ENCODE measurements at places on chromosomes 12 and 14.

- no peak for DNase-seq
Measured at GRCh38 chr12:95976416-95976832, 19.7 kb downstream of the HAL start.

- DNase-seq: no peak
Measured at GRCh38 chr14:74747237-74747636, 15.9 kb upstream of the YLPM1 start.

- DNase-seq: no peak
Measured at GRCh38 chr12:93521225-93522080, 51.0 kb upstream of the SOCS2 start.

DNA sequence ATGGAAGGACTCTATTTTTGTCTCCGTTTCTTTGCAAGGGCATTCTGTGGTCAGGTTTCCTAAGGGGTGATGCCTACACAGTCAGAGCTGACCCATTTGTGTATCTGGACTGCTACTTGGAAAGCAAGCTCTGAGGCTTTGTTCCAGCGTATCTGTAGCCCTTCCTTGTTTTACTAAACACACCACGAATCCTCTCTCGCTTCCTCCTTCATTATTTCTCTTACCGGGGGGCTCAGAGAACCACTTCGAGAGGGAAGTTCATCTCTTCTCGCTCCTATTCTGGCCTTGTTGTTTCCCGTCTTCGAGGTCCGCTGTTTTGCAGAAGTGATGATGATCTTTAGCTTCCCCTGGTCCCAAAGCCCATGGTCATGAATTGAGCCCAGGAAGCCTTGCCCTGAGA is 164.7 kb downstream of the SSPN start:
- DNase-seq: no peak

DNA sequence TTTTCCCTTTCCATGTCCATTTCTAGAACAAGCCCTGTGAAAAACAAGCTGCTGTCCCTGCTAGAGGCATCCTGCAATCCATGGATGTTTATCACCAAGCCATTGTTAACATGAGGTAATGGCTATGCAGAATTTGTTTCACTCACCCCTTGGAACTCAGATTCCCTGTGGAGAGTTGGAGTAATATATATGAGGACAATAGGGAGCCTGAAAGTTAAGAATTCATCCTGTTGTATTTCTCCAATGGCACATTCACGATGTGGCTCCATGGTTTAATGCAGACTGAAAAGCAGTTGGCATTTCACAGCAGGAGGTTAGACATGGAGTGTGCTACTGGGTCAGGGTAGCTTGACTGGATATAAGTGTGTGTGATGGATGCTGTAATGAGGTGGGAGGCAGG is 32.4 kb downstream of the GPR65 start:
- DNase-seq: no peak

DNA sequence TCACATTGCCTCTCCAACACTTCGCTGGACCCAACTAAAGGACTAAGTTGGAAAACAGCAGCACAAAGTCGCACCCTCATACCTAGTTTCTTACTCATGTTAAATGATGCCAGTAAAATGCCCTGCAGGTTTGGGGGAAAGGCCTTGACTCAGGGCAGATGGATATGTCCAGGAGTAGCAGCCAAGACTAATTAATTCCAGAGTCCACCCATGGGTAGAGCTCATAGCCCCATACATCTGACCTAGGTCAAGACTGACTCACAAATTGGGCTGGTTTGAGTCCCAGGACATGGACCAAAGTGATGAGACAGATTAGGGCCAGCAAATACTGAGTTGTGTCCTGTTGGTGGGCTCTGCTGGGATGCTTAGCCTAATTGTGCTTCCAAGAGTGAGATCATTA is 224.0 kb upstream of the BTG1 start:
- DNase-seq: no peak

DNA sequence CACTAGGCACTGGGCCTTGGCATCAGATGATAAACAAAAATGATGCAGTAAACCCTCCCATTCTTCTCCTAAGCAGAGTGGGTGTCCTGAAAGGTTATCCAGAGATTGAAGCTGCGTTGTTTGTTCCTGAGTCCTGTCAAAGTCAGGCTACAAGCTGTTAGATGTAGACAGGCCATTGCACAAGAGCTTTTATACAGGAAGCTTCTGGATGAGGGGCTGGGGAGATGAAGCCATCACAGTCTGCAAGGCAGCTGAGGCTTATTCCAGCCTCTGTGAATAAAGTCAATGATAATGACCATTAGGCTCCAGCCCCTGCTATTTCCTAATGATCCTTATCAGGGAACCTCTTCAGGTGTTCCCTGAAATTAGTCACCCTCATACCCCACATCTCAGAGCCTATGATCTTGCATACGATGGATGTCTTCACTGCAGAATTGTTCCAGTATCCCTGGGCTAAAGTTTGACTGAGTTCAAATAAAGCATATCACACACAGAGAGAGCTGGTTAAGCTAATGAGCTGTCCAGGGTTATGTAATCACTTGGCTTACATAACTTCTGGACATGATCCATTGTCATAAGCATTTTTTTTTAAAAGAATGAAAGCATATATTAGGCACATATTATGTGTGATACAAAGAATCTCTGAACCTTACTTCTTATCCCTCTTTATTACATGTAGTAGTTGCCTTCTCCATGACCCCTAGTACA is 337.1 kb upstream of the OR4E1 start:
- no peak for DNase-seq

- DNase-seq: no peak
Measured at GRCh38 chr12:57875753-57876547, 29.4 kb upstream of the CTDSP2 start.

GRCh38 chr14:76262641-76263040 is 110.9 kb downstream of the GPATCH2L start:
- DNase-seq: no peak

- DNase-seq: peak; percentile 0
Measured at GRCh38 chr14:78598046-78598920, 428.1 kb downstream of the NRXN3 start.

DNA sequence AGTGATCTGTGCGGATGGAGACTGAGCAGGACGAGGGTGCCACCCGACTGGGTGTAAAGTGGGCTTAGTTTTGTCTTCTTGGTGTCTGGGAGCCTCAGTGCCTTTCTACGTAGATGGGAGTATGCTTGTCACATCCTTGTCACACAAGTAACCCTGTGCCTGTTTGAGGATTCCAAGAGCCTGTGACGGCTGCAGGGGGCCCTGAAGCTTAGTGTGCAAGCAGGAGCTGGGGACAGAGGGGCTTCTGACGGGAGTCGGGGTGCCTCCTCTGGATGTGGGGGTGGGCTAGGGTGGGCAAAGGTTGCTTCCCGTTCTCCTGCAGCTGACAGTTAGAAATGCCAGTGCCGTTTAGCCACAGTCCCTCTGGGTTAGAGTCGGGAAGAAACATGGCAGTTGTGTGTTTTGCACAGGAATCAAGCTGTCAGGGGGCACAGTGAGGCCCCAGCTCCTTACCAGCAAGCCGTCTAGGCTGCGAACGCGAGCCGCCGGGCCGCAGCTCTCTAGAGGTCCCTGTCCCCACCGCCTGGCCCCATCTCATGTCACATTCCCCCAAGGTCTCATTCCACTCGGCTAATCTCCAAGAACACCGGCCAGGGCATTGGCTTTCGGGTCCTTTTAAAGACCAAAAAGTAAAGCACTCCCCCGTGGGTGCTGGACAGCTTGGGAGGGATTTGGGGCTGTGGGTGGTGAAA is 7.0 kb downstream of the RTL1 start:
- no peak for DNase-seq

DNA sequence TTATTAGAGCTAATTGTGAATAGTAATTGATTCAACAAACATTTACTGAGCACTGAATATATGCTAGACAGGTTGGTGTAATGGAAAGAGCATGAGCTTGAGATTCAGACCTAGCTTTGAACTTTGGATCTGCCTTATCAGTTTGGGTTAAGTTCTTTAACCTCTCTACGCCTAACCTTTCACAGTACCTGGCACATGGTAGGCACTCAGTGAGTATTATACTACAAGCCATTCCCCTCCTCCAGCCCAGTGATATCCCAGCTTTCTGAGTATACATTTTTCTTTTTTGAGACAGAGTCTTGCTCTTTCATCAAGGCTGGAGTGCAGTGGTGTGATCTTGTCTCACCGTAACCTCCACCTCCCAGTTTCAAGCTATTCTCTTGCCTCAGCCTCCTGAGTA is 32.0 kb downstream of the FAM177A1 start:
- DNase-seq: no peak

- no peak for DNase-seq
Measured at GRCh38 chr12:12686472-12686871, 9.5 kb downstream of the GPR19 start.

DNA sequence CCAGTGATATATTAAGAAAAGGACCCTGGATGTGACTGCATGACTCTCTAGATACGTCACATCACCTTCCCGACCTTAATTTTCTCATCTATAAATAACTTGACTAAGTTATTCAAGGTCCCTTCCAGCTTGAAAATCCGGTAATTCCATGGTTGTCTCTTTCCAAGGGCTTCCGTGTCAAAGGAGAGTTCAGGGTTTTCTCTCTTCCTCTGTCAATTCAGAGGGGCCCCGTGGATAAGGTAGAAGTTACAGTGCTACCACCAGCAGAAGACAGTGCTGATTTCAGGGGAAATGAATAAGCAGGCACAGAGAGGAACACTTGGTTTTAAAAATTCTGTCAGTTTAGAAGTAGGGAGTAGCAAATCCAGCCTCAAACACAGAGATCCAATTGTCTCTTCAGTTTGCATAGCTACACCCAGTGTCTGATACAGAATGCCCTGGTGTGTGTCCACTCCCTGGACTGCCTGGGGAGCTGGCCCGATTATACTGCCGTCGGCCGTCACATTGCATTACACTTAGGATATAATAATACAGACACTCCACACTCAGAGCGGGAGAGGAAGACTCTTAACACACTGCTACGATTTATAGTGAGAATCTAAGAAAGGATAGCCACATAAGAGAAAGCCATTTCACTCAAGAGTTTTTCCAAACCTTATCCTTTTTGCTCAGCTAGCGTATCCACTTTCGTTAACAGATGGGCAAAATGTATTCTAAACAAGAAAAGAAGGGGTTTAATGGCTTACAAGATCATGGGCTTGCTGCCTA is 54.7 kb upstream of the GTF2A1 start:
- DNase-seq: no peak

GRCh38 chr14:100778526-100778882 is 47.4 kb upstream of the MEG3 start:
- no peak for DNase-seq

DNA sequence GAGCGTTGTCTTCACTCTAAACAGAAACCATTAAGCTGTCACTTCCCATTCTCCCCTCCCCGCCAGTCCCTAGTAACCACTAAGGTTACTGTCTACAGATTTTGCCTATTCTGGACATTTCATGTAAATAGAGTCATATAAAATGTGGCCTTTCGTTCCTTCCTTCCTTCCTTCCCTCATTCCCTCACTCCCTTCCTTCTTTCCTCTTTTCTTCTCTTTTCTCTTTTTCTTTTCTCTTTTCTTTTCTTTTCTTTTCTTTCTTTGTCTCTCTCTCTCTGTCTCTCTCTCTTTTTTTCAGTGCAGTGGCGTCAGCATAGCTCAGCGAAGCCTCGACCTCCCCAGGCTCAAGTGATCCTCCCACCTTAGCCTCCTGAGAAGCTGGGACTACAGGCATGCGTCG is 37.8 kb downstream of the HCAR2 start:
- no peak for DNase-seq

GRCh38 chr14:94018308-94018707 is 7.8 kb upstream of the OTUB2 start:
- DNase-seq: no peak

GRCh38 chr12:49014547-49014946 is 4.0 kb downstream of the PRKAG1 start:
- no peak for DNase-seq

- DNase-seq: no peak
Measured at GRCh38 chr14:54478636-54479215, 10.1 kb downstream of the GMFB start.

DNA sequence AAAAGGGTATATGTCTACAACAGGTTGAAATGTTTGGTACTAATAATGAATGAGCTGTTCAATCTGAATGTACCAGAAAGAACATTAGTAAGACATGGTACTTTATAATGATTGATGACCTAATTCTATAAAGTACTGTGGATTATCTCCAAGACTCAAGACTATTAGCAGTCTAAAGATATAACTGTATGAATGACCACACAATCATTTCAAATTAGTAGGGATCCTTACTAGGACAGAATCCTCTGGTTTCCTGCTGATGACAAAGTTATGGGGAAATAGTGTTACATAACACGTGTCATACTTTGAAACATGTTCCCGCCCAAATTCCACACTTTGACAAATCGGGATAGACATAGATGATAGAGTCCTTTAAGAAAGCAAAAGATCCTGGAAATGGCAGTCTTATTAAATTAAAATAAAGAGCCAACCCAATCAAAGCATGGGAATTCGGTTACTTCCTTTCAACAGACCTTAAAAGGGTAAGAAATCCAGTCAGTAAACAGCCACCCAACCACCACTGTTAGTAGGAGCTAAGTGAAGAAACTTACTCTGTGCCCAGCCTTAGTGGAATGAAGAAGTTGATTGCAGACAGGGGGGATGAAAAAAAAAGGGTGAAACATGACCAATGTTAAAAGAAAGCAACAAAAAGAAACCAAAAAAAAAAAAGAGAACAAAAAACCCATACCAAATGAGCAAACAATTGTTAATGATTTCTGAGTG is 2.8 kb downstream of the VPS29 start:
- DNase-seq: peak; percentile 11

GRCh38 chr14:72800848-72801370 is 93.0 kb downstream of the DPF3 start:
- no peak for DNase-seq

DNA sequence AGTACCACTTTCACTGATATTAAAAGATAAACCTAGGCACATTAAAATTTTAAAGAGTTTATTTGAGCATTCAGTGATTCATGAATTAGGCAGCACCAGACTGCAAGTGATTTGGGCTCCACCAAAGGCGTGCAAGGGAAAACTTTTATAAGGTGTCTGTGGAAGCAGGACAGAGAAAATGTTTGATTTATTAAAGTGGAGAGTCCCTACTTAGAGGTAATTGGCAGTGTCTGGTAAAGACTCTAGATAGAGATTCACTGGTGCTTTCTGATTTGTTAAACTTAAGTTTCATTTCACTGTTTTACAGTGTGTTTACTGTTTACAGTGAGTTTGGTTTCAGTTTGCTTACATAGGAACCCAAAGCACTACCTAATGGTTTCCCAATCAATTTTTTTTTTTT is 72.8 kb downstream of the ANKS1B start:
- DNase-seq: no peak

- no peak for DNase-seq
Measured at GRCh38 chr14:76580967-76581366, 180.3 kb upstream of the VASH1 start.

All from hematopoietic multipotent progenitor cell (in vitro differentiated cells).